ENCODE measurements at places on chromosomes 1 and 21.

- no peak for DNase-seq
Observed at GRCh38 chr21:44914176-44914874, 6.4 kb downstream of the ITGB2 start.

- no peak for DNase-seq
Observed at GRCh38 chr1:160362168-160362957, 4.5 kb upstream of the NHLH1 start.

GRCh38 chr1:35461966-35462651 lies 95.1 kb downstream of the KIAA0319L start:
- no peak for DNase-seq

GRCh38 chr21:31514598-31514997 lies 144.9 kb upstream of the SOD1 start:
- no peak for DNase-seq

DNA sequence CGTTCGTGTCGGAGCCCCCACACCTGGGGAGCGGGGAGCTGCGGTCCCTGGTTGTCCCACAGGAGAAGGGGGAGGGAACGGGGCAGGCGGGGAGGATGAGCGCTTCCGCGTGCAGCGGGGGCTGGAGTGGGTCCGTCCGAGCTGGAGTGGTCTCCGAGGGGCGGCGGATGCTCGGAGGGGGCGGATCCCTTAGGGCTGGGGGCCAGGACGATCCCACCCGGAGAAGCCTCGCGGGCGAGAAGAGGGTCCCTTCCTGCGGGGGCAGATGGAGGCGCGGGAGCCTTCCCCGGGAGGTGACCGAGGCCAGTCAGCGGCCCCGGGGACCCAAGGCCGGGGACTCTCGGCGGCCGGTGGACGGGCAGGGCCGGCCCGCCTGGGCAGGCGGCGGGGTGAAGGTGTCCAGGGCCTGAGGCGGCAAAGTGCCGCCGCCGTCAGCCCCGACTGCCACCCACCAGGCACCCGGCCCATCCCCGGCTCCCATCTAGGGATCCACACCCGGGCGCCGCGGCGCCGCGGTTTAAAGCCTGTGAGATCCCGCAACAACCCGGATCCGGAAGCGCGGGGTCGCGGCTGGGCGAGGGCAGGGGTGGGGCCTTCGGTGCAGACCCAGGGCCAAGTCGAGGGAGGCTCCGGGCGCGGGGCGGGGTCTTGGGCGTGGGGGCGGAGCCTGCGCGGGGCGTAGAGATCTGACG lies 5.3 kb upstream of the CCDC27 start:
- DNase-seq = peak; percentile 93
